Kidney (tissue), 22 donors: ENCODE measurements at places on chromosomes 1 and 21. TPM values are rescaled to one million over a fixed set of nuclear protein-coding genes. Genes with fewer than 3 reads are reported as not detected.

DNA sequence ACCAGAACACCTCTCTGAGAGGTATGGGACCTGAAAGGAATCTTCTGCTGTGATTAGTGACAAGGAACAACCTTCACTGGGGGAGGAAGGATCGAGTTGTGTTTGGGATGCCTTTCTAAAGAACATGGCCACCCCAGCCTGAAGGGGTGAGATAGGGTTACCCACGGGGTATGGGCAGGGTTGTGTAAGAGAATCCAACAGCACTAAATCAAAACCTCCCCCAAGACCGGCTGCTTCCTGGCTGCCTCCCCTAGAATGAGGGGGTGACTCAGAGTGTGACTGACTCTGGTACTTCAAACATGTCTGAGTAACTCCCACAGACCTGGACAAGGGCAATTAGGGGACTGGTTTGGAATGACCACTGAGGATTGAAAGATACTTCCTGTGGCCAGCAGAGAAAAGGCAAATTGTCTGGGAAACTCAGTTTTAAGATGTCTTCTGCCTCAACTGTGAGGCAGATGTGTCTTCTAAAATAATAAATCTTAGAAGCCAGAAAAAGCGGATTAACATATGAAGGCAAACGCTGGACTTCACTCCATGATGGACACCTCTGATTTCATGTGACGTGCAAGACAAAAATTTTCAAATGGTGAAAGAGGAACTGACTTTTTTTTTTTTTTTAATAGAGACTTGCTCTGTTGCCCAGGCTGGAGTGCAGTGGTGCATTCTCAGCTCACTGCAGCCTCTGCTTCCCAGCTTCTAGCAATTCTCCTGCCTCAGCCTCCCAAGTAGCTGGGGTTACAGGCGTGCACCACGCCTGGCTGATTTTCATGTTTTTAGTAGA, 6.7 kb upstream of the PTPN14 start:
- peak; percentile 95 for DNase-seq

DNA sequence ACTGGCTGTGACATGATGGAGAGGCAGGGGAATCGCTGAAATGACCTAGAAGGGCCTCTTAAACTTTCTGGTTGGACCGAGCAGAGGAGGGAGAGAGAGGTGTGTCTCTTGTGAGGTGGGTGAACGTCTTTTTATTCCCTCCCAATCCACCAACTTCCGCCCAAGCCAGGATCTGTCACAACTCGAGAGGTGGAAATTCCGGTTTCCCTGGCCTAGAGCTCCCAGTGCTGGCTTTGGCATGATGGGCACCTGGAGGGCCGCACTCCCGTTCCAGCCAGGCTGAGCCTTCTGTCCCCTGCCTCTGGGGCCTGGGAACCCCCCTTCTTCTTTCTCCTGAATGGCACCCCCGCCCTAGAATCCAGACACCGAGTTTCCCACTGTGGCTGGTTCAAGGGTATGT, at the start of gene SEMA4A:
Gene SEMA4A (plus strand): TSS at position 224 of the 400 bp plus-strand sequence. CDS start 994 bp downstream, outside the sequence.
- peak; percentile 68 for DNase-seq

- DNase-seq: no peak
These were observed 516.9 kb downstream of the PTPRU start for GRCh38 chr1:29753244-29753643.

DNA sequence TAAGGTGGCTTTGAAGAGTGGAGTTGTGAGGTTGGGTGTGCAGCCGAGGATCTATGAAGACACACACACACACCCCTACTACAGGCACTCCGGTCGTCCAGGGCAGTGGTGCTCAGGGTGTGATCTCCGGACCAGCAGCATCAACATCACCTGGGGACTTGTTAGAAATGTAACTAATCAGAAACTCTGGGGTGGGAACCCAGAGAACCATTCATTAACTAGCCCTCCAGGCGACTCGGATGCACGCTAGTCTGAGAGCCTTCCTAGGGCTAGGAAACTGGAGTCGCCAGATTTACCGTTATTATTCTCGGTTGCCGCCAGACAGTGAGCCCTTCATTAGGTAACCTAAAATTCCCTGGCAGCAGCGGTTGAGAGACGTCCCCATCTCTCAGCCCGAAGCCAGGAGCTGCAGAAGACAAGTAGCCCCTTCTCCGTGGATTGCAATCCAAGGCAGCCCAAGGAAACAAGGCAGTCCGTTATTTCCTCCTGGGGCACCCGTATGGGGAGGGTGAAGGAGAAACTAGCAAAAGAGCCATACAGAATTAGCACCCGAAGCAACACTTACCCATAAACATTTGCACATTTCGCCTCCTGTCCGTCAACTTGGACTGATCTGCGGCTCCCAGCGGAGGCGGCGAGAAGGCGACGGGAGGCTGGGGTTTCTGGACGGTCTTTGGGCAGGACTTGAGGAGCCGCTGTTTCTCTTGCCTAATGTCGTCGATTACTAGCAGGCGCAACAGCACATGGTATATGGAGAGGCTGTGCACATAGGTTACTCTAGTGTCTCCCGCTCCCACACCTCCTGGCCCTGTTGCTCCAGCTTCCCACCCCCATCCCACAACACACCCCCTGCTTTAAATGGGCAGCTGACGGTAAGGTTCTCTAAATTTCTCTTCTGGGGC, 2.9 kb upstream of the CCN1 start:
- DNase-seq: peak; percentile 63

- no peak for DNase-seq
These were observed 99.7 kb upstream of the WLS start for GRCh38 chr1:68332041-68332440.

DNA sequence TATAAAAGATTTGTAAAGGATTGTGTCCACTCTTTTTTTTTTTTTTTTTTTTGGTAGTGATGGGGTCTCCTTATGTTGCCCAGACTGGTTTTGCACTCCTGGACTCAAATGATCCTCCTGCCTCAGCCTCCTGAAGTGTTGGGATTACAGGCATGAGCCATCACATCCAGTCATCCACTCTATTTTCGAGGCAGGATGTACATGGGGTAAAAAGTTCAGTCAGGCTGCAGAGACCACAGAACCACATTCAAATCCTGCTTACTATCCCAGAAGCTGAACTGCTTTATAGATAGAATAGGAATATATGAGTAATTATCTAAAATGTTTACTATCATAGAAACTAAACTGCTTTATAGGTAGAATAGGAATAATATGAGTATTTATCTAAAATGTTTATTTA, 26.0 kb upstream of the KCNK2 start:
- no peak for DNase-seq

DNA sequence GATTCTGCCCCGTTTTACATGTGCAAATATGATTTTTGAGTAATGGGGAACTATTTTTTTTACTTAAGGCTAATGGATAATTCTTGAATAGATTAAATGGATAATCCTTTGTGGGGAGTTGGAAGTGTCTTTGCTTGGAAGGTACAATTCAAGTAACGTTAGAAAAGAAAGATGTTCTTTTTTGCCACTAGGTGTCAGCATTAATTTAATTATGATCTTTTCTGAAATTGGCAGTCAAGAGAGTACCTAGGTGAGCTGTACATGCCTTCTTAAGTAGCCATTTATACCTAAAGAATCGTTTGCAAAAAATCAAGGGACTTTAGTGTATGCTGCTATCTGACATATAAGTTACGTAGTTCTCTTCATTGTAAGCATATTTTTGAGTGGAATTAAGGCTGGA, 2.2 kb downstream of the FBXO28 start:
- peak; percentile 61 for DNase-seq

- DNase-seq: no peak
These were observed 3.9 kb downstream of the S100B start for GRCh38 chr21:46600978-46601377.

- no peak for DNase-seq
These were observed 44.9 kb upstream of the SLC30A10 start for GRCh38 chr1:219973213-219973612.

DNA sequence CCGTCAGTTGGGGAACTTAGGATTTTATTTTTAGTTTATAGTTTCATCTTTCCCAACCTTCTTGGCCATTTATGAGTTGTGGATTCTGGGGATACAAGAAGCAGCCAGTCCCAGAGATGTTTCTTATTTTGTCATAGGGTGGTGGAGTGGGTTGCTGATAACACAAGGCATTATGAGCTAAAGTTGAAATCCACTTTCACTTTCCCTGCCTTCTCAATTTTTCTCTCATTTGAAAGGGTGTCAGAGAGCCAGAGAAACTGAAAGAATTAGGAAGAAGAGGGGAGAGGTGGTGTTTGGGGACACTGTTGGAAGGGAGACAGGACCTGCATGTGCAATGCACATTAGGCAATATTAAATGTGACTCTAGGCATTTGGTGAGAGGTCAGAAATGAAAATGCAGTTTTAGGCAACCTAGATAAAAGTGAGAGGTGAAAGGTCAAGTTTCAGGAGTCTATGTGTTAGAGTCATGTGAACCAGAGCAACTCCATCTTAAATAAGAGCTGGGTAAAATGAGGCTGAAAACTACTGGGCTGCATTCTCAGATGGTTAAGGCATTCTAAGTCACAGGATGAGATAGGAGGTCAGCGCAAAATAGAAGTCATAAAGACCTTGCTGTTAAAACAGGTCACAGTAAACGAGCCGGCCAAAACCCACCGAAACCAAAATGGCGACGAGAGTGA, 71.1 kb upstream of the F3 start:
- no peak for DNase-seq

GRCh38 chr1:244165021-244165420, 113.9 kb downstream of the ZBTB18 start:
- no peak for DNase-seq

DNA sequence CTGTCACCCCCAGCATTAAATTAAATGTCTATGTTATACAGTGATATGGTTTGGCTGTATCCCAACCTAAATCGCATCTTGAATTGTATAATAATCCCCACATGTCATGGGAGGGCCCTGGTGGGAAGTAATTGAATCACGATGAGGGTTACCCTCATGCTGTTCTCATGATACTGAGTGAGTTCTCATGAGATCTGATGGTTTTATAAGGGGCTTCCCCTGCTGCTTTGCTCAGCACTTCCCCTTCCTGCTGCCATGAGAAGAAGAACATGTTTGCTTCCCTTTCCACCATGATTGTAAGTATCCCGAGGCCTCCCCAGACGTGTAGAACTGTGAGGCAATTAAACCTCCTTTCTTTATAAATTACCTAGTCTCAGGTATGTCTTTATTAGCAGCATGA, 445.7 kb downstream of the MRPL39 start:
- DNase-seq: no peak

GRCh38 chr1:39757501-39757900, 13.6 kb downstream of the OXCT2 start:
- no peak for DNase-seq

GRCh38 chr1:14968251-14968851, 185.2 kb upstream of the TMEM51 start:
- peak; percentile 93 for DNase-seq

- DNase-seq: no peak
These were observed 69.9 kb upstream of the WDR26 start for GRCh38 chr1:224504297-224505041.

- DNase-seq: no peak
These were observed 678.4 kb upstream of the ADAMTS5 start for GRCh38 chr21:27645285-27645684.

DNA sequence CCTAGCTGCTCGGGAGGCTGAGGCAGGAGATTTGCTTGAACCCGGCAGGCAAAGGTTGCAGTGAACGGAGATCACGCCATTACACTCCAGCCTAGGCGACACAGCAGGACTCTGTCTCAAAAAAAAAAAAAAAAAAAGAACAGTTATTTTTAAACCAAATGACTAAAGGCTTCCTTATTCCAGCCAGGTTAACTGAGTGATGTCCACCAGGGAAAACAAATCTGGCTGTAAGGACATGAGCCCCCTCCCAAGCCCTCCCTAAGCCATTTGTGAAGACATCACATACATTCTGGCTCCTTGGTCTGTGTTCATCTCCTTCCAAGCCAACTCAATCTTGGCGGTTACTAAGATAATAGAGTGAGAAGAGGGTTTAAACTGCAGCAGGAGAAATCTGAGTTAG, 8.2 kb downstream of the TMCC2 start:
- no peak for DNase-seq

DNA sequence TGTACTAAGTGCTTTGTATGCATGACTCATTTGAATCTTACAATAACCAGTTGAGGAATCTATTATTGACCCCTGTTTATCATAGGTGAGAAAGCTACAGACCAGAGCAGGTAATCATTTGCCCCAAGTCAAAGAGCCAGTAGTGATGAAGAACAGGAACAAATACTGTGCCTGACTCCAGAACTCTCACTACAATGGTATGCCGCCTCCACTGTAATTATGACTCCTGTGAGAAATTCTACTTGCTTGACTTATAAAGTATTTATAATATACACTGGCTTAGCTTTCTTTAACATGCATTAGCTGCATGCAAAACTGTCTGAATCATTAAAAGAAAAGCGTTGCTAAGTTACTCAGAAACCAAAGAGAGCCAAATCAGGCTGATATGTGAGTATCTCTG, 92.6 kb downstream of the ZNF281 start:
- no peak for DNase-seq

GRCh38 chr21:41580758-41581554, 73.0 kb upstream of the TMPRSS2 start:
- no peak for DNase-seq

- no peak for DNase-seq
These were observed 39.8 kb downstream of the PLPP3 start for GRCh38 chr1:56539520-56539931.

Gene AMY2A
- not detected for total RNA-seq

Gene SLC44A3
- total RNA-seq: 49.6 TPM

Gene LCE1B
- total RNA-seq: not detected

Gene SLAMF1
- 3.3 TPM for total RNA-seq

Gene CELA2B
- total RNA-seq: not detected

Gene LIN9
- total RNA-seq: 2.7 TPM

Gene ROR1
- total RNA-seq: 8.0 TPM

Gene MANEAL
- total RNA-seq: 4.7 TPM

Gene TRIM58
- 0.50 TPM for total RNA-seq
